Esophagus (tissue), 2 donors: ENCODE measurements at places on chromosomes 13 and 19. TPM values are rescaled to one million over a fixed set of nuclear protein-coding genes. Genes with fewer than 3 reads are reported as not detected.

The FDX2 gene
- polyA plus RNA-seq: 18.5 TPM

The STOML3 gene
- polyA plus RNA-seq: 0.06 TPM

The CCNA1 gene
- 0.18 TPM for polyA plus RNA-seq

The KIR2DL1 gene
- not detected for polyA plus RNA-seq

The GRIN2D gene
- 0.06 TPM for polyA plus RNA-seq

The FGF9 gene
- 0.02 TPM for polyA plus RNA-seq

The CGB8 gene
- polyA plus RNA-seq: not detected

The ZNF99 gene
- polyA plus RNA-seq: not detected

The PTGER1 gene
- polyA plus RNA-seq: 0.47 TPM

The ZNF547 gene
- 1.3 TPM for polyA plus RNA-seq

The PTH2 gene
- not detected for polyA plus RNA-seq

The KLK10 gene
- 223 TPM for polyA plus RNA-seq

The IGFL3 gene
- polyA plus RNA-seq: not detected

The TEX29 gene
- polyA plus RNA-seq: 0.88 TPM

The IGFL4 gene
- 0.16 TPM for polyA plus RNA-seq

The SIGLEC11 gene
- 0.11 TPM for polyA plus RNA-seq

The CEACAM21 gene
- 0.24 TPM for polyA plus RNA-seq

The LGI4 gene
- polyA plus RNA-seq: 10.0 TPM

The CD70 gene
- 0.20 TPM for polyA plus RNA-seq

The FPR1 gene
- polyA plus RNA-seq: 1.00 TPM

The PRR19 gene
- polyA plus RNA-seq: 0.81 TPM

The PTGIR gene
- 0.86 TPM for polyA plus RNA-seq

The OR7A5 gene
- polyA plus RNA-seq: not detected

The WDR83 gene
- 8.9 TPM for polyA plus RNA-seq

The TMTC4 gene
- 5.5 TPM for polyA plus RNA-seq

The ARHGAP35 gene
- 9.6 TPM for polyA plus RNA-seq

The SERTAD1 gene
- 21.5 TPM for polyA plus RNA-seq

The RNF6 gene
- 17.3 TPM for polyA plus RNA-seq

The CLEC4M gene
- 0.04 TPM for polyA plus RNA-seq

The CEACAM20 gene
- not detected for polyA plus RNA-seq

The ZNF699 gene
- polyA plus RNA-seq: 1.1 TPM

The LILRB4 gene
- 0.35 TPM for polyA plus RNA-seq
